Activated naive CD4-positive, alpha-beta T cell treated with anti-CD3 and anti-CD28 coated beads, Interleukin-2, amount 10 ng/mL, durations not matched to agents 5 hours and 36 hours (primary cell): ENCODE measurements at places on chromosomes 5 and 9. TPM values are rescaled to one million over a fixed set of nuclear protein-coding genes. Genes with fewer than 3 reads are reported as not detected.

Gene ROR2
- total RNA-seq, result 0.07 TPM

Gene NCS1
- total RNA-seq, result 0.28 TPM

Gene FAXDC2
- not detected for total RNA-seq

Gene ZFP2
- 0.29 TPM for total RNA-seq

Gene SLC6A18
- total RNA-seq, result 0.10 TPM

Gene ZDHHC11B
- total RNA-seq, result 0.24 TPM

Gene NEURL1B
- 6.9 TPM for total RNA-seq

Gene SWI5
- 12.1 TPM for total RNA-seq

Gene NXNL2
- not detected for total RNA-seq

Gene ENC1
- 1.5 TPM for total RNA-seq

Gene IL5
- 1.5 TPM for total RNA-seq

Gene DNAH5
- not detected for total RNA-seq
